ENCODE measurements at places on chromosomes 12 and 14.

GRCh38 chr12:5470221-5470620, 38.3 kb downstream of the NTF3 start:
- no peak for DNase-seq

DNA sequence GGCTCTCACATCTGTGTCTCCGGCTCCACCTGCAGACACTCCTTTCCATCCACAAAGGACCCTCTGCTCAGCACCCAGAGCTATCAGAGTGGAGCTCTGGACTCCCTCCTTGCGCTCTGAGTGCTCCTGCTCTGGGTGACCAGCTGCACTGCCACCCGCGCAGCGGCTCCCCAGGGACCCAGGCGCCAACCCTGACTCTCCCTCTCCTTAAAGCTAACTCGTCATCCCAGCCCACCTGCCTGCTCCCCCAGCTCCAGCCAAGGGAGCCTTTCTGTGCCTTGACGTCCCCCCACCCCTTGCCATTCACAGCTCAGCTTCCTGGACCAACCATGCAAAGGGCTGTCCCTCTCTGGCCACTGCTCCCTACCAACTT, 99.0 kb downstream of the SETD3 start:
- DNase-seq, result no peak

DNA sequence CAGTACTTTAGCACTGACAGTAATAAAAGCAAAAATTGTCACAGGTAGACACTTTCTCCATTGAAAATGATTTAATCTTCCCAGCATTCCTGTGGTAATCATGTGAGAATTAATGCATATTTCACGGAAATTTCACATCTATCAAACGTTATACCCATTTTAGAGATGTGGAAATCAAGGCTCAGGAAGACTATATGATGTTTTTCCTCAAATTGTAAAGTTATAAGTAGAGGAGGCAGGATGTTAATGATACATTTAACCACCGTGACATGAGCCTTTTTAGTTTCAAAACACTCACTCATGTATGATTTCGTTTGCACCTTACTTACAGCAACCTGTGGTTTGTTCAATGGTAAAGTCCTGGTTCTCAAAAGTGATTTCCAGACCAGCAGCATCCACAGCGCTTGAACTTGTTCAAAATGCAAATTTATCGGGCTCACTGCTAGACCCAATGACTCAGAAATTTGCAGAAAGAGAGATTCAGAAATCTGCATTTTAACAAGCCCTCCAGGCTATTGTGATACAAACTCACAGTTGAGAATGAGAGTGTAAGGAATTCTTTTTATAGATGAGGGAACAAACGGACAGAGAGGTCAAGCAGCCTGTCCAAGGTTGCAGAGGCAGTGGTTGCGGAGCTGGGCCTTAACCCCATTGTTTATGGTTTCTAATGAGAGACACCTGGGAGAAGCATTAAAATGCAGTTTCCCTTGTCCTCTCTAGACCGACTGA, 654.8 kb upstream of the TBX3 start:
- DNase-seq, result no peak

GRCh38 chr12:57475271-57476161, 4.2 kb downstream of the ARHGAP9 start:
- no peak for DNase-seq

GRCh38 chr14:105382343-105383082, 15.8 kb upstream of the TEX22 start:
- no peak for DNase-seq

DNA sequence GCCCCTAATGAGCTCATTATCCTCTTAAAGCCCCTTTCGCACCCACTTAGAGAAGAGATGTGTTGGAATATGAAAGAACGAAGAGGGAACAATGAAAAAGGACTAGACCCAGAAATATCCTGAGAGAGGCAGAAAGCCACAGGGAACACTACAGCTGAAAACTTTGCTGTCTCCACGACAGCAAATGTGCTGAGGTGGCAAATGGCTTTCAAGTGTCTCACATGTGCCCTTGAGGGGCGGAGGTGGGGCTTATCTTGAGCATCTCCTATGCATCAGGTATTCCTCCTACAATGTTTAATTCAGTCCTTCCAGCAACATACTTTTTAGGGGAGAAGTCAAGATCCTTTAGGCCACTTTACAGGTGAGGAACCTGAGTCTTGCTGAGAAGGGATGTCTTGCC, 62.9 kb downstream of the WSCD2 start:
- no peak for DNase-seq

DNA sequence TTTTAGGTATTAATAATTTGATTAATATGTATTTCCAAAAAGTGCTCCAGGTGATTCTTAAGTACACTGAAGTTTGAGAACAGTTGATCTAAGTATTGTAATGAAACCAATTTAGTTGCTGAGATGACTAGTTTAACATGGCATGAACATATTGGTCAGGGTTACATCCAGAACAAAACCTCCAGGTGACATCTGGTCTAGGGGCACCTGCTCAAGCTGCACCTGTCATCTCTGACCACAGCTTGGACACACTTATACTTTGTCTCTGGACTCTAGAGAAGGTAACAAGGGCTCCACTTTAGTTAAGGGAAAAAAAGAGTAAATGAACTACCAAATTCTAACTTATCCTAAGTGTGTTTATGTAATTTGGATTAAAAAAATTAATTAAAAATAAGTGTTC, 8.1 kb downstream of the ARID2 start:
- DNase-seq, result no peak

GRCh38 chr14:72401632-72402376, 469.6 kb downstream of the RGS6 start:
- DNase-seq, result no peak

- DNase-seq, result no peak
Observed at GRCh38 chr12:79119796-79120195, 255.2 kb downstream of the SYT1 start.

DNA sequence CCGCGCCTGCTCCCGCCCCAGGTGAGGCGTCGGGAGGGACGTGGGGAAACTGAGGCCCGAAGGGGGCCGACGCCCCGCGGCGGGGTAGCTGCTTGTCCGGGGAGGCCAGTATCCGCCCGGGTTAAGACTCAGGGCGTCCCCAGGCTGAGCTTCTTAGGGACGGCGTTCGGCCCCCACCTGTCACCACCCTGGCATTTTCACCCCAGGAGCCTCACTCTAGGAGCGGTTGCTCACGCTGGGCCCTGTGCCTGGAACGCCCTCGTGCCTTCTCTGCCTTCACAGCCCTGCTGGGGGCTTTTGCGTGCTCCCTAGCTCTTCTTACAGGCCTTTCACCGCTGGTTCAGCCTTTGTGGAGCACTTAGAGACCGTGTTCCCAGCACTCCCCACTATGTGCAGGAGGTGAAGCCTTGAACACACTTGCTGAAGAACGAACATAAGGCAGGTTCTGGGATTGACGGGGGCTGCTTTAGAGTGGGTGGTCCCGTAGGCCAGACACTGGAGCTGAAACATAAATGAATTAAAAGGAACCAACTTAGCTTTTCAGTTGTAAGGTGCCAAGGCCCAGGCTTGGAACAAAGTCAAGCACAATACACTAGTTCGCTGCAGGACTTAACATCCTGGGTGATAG, 601 bp downstream of the ZNF839 start:
- DNase-seq, result no peak

DNA sequence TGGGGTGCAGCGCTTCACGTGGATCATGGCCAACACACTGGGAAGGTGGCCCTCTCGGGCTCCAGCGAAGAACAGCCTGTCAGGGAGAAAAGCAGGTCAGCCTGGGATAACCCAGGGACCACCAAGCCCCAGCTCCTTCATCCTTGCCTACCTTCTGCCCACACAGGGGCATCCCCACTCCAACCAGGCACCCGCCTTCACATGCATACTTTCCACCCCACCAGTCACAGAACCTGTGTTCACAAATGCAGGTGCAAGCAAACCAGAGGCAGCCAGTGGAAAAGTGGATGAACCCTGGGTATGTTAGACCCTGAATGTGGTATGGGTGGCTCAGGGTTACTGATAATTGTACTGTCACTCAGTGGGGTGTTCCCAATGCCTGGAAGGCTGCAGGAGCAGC, 12.4 kb upstream of the CEBPE start:
- no peak for DNase-seq

GRCh38 chr12:2835691-2836403, 1.0 kb upstream of the NRIP2 start:
- DNase-seq, result no peak

DNA sequence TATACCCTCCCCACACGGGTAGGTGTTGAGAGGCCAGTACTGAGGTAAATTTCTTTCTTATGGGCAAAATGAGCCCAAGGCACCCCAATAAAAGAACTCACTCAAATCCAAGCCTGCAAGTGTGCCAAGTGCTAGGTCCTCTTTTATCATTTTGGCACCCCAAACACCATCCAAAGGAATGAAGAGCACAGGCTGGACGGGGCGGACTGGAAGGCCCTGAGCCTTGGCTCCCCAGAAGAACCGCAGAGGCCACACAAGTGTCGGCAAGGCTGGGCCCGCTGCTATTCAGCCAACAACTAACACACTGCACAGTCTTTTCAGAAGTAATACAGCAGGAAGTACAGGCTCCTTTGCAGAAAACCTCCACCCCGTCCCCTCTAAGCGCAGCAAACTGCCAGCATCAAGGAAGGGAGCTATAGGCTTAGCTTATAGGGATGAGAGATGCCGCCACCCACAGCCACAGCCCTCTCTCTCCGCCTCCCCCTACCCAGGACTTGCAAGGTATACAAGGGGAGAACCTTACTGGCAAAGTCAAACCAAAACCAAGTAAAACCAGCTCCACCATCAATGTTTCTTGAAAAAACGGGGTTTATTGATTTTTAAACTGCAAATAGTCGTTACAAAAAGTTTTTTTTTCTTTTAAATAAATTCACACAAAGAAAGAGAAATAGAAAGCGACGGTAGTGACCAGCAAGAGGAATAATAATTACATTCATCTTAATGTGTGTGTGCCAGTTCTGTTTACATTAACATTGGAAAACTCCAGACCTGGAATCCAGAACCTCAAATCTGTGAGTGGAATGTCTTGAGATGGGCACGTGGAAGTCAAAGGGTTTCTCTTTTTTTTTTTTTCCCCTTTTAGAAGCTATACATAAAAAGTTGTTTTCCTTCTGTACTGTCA, 5.5 kb downstream of the ZFP36L1 start:
- no peak for DNase-seq

GRCh38 chr12:124389725-124390441, 95.0 kb downstream of the RFLNA start:
- no peak for DNase-seq
